ENCODE measurements at places on chromosomes 11 and 22. TPM values are rescaled to one million over a fixed set of nuclear protein-coding genes. Genes with fewer than 3 reads are reported as not detected.

- no peak for DNase-seq
Measured at GRCh38 chr11:44797886-44798606, 71.3 kb downstream of the TSPAN18 start.

PHOX2A gene
- not detected for polyA plus RNA-seq

DNA sequence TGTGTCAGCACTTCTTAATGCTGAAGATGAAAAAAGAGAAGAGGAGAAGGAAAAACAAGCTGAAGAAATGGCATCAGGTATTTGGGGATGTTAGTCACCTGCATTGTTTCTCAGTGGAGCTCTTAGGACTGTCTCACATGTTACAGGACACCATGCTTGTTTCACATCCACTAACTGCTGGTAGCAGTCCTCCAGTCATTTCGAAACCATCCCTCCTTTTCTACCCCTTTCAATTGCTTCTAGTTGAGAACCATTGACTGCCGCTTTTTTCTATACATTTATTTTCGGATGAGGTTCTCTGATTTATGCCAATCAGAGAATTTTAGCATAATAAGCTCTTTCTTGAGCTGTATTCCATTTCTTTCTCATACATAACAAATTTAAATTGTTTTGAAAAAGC is 21.5 kb downstream of the BIRC2 start:
- no peak for DNase-seq

DNA sequence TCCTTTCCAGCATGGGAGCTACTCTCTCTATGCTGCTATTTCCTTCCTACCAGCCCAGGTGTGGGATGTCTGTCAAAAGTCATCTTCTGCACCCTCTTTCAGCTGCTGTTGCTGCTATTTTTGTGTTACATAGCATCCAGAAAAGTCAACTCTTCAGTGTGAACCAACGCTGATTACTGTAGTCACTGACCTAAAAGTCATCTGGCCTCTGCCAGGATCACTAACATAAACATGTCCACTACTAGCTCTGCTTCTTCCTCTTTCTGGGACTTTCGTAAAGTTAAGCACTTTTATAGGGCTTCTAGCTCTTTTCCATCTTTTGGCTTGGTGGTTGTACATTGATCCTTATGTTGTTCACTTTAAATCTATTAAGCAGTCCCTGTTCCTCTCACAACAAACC is 90.2 kb upstream of the CARD18 start:
- DNase-seq, result no peak

GRM5 gene
- polyA plus RNA-seq, result 0.25 TPM

- DNase-seq, result no peak
Measured at GRCh38 chr11:60905047-60905446, 1.3 kb downstream of the PRPF19 start.

DNA sequence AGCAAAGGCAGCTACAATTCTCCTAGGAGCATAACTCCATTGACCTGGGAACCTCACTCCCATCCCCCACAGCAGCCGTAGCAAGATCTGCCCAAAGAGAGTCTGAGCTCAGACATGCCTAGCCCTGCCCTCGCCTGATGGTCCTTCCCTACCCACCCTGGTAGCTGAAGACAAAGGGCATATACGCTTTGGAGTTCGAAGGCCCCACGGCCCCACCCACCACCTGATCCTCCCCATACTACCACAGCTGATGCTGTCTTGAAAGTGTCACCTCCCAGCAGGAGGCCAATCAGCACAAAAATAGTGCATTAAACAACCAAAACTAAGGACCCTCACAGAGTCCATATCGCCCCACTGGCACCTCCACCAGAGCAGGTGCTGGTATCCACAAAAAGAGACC is 22.6 kb upstream of the GNAZ start:
- DNase-seq, result no peak

DNA sequence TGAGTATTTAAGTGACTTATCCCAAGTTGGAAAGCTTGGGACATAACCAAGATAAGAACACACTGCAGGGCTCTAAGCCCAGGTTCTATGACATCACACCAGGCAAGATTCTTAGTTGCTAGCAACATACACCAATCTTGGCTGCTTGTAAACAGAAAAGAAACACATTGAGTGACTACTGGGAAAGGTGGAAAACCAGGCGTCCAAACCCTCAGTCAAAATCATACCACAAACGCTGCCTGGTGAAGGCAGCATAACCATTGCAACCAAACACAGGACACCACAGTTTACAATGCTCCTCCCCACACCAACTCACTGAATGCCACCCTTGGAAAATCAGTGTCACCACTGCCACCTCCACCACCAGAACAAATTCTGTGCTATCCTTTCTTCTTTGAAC is 379.9 kb downstream of the TTC28 start:
- DNase-seq, result no peak

- no peak for DNase-seq
Measured at GRCh38 chr11:103544874-103545273, 435.6 kb downstream of the DYNC2H1 start.

C11orf86 gene
- polyA plus RNA-seq, result 0.25 TPM

GRCh38 chr22:49946612-49947295 is 13.8 kb upstream of the PIM3 start:
- no peak for DNase-seq
